ENCODE measurements at places on chromosomes 11 and 22.

DNA sequence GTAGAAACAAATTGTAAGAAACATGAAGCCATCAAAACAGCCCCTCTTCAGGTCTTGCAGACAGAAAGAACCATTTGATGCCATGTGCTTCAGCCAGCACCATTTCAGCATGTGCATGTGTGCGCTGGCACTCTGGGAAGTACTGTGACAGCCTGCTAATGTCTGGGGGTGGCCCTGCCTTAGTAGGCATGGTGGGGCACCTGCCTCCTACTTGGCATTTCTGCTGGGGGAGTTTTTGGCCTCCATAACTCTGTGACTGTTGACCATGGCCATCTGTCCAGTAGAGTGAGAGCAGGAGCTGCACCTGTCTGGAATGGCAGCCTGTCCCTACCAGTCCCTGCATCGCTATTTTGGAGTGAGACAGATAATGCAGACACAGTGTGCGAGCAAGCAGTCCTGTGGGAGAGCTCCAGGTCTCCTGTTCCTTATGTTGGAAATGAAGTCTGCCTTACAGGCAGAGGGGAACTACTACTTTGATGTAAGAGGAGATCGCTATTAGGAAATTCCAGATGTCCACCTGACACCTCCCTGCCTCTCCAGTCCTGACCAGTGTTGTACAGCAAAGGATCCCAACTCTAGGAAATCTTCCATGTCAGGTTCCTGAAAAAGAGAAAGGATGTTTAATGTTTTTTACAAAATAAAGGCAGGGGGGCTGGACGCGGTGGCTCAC, 102.5 kb downstream of the ATXN10 start:
- no peak for DNase-seq

- DNase-seq = no peak
Measured at GRCh38 chr11:80196932-80197554, 756.2 kb upstream of the TENM4 start.

DNA sequence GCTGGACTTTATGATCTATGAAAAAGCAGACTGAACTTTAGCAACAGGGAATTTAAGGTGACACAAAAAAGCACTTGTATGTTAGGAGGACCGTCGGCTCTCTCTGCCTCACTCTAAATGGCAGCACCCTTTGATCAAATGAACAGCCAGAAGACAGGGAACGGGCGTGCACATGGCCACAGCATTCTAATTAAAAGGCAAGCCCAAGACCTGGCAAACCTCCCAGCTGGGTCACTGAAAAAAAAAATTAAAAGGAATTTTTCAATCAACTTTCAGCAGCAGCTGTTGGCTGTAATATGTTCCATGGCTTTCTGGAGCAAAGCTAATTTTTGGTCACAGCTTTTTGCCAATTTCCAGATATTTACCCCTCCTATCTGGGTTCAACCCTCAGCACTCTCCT, 116.5 kb downstream of the C11orf58 start:
- no peak for DNase-seq

DNA sequence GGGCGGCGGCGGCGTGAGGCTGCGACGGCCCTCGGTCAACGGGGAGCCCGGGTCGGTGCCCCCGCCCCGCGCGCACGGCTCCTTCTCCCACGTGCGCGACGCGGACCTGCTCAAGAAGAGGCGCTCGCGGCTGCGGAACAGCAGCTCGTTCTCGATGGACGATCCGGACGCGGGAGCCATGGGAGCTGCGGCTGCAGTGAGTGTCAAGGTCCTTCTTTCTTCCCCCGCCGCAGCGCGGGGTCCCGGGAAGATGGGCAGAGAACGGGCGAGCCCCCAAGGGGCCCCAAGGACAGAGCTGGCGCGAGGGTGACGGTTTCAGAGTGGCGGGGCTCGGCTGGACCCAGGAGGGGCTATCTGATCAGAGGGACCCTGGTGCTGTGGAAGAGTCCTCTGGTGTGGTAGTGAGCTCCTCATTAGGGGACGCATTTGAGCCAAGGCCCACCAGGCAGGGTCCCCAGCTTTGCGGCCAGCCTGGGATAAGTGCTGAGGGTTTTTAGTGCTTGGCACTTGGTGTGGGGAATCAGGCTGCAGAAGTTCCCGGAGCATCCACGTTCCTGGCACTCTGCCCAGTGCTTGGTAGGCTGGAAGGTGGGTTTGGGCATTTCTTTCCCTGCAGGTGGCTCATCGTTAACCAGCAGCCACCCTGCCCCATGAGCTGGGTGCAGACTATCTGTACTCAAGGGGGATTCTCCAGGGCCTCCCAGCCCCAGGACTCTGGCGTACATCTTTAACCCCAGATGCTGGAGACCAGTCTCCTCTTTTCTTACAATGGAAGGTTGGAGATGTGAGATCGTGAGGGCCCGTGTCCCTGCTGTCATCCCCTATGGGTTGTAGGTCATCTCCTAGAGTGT, 9.8 kb downstream of the EHBP1L1 start:
- no peak for DNase-seq

DNA sequence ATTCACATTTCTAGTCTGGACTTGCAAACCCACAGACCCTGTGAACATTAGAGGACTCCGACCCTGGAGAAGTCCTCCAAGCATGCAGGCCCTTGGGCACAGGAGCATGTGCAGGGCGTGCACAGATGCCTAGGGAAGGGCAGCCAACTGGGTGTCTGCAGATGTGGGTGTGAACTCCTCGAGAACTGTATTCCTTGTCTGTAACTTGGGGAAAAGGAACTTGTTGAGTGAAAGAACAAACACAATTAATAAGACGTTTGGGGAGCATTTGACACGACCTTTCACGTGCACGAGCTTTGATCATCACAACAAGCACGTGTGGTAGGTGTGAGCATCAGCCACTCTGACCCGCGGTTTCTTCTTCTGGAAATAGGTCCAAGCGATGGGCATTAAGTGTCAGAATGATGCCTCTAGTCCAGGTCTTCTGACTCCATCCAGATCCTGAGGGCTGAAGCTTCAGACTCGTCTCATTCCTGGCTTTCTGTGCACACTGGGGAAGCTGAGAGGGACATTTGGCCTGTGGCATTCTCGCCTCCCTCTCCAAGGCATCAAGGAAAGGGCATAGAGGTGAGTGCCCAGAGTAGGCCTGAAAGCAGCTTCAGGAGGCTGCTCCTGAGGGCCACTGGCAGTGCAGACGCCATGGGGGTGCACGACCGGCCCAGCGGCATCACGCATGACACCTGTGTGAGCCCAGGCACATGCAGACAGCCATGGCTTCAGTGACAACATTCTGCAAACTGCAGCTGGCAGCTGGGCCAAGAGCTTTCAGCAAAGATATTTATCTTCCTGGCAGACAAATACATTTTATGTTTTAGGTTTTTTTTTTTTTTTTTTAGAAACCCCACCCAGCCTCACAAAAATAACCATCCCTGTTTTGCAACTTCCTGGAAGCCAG, 32.5 kb downstream of the ALX4 start:
- no peak for DNase-seq

GRCh38 chr11:11279956-11280689, 72.9 kb downstream of the CSNK2A3 start:
- peak; percentile 27 for DNase-seq

DNA sequence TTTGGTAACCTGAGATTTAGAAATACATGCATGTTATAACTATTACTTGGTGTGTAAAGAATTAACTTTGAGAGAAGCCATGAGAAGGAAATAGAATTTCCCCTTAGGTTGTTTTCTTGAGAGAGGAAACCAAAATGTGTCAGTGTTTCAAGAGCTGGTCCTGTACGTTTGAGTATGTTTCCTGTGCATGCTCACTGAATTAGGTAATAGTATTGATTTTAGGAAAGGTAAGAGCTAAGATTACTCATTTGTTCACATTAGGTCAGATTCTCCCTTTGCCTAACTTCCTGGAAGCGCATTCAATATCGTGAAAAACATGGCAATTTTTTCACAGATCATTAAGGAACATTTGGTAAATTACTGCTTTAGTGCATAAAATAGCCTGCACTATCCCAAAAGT, 49.3 kb upstream of the RDX start:
- DNase-seq = no peak

DNA sequence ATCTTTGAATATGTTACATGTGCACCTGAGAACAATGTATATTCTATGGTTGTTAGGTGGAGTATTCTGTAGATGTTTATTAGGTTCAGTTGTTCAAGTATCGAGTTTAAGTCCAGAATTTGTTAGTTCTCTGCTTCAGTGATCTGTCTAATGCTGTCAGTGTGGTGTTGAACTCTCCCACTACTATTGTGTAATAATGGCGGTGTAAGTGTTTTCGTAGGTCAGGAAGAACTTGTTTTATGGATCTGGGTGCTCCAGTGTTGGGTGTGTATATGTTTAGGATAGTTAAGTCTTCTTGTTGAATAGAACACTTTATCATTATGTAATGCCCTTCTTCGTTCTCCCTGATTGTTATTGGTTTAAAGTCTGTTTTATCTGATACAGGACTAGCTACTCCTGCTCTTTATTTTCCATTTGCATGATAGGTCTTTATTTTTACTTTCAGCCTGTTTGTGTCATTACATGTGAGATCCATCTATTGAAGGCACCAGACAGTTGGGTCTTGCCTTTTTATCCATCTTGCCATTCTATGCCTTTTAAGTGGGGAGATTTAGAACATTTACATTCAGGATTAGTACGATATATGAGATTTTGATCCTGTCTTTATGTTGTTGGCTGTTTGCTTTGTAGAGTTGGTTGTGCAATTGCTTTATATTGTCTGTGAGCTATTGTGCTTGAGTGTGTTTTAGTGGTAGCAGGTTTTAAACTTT, 121.6 kb downstream of the DDX10 start:
- no peak for DNase-seq

GRCh38 chr11:106461839-106462545, 384.5 kb downstream of the AASDHPPT start:
- DNase-seq = no peak

GRCh38 chr11:57426439-57426928, 437 bp downstream of the SLC43A3 start:
- DNase-seq = no peak

GRCh38 chr11:105401269-105401809, 208.5 kb upstream of the GRIA4 start:
- DNase-seq = no peak

GRCh38 chr11:108733479-108734116, 68.7 kb downstream of the DDX10 start:
- peak; percentile 6 for DNase-seq

DNA sequence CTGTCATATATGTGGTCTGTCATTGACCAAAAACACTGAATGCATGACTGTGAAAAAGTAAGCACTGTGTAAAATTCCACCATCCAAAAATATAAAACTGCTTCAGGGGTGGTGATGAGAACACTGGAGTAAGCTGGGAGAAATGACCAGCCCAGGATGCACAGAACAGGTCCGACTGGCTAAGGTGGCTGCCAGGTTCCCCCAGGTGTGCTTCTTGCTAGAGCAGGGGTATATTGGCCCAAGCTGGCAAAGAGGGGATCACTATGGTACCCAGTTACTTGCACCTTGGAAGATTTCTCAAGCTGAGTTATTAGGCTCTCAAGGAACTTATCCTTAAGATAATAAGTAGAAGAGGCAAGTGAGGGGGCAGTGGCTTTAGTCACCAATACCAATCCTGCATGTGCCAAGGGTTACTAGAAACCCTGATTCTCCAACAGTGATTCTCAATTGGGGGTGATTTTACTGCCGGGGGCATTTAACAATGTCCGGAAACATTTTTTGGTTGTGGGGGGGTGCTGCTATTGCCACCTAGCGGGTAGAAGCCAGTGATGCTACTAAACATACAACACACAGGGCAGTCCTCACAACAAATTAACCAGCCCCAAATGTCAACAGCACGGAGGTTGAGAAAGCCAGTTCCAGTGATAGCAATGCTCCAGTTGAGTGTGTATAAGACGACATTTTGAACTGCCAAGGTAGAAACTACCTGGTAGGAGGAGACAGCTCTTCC, 15.7 kb downstream of the SNU13 start:
- DNase-seq = no peak

DNA sequence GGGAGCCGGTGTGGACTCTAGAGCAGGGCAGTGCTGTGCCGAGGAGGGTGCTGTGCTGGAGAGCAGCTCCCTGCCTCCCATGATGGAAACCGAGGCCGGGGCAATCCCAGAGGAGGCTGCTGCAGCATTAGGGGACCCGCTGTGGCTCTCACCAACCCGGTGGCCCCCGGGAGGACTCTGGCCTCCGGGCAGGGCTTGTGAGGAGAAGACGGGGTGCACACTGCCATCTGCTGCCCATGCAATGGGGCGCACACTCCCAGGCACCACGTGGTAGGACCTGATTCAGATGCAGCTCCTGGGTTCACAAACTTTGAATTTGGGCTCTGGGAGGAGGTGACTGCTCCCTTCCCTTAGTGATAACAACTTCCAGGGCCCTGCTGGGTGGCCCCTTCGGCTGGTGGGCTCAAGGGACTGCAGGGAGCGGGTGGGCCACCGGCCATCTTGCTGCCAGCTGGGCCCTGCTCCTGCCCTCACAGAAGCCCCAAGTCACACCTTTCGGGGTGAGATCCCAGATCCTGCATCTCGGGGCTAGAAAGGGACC, 93.8 kb upstream of the FGF3 start:
- DNase-seq = no peak

GRCh38 chr22:47059076-47059475, 296.6 kb downstream of the TBC1D22A start:
- DNase-seq = no peak

- DNase-seq = peak; percentile 54
Measured at GRCh38 chr11:118699506-118700220, 20.2 kb upstream of the TREH start.

GRCh38 chr22:19663286-19663815, 51.0 kb upstream of the SEPTIN5 start:
- no peak for DNase-seq

DNA sequence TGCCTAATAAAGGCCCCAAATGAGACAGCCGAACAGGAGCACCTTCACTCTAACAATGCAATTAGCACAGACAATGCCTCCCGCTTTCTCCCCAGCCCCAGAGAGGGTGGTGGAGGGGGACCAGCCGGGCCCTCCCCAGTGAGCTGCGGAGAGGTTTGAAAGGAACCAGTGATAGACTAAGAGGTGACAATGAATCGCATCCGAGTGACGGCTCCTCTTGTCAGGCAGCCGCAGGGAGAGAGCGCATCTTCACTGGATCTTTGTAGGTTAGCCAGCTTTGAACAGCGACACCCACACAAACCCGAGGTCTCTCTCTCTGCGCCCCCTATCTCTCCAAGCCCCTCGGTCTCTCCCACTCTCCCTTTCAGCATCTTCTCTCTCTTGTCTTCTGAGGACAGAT, 28.0 kb downstream of the FLRT1 start:
- DNase-seq = no peak

GRCh38 chr11:64297699-64298358, 2.3 kb upstream of the CATSPERZ start:
- no peak for DNase-seq

DNA sequence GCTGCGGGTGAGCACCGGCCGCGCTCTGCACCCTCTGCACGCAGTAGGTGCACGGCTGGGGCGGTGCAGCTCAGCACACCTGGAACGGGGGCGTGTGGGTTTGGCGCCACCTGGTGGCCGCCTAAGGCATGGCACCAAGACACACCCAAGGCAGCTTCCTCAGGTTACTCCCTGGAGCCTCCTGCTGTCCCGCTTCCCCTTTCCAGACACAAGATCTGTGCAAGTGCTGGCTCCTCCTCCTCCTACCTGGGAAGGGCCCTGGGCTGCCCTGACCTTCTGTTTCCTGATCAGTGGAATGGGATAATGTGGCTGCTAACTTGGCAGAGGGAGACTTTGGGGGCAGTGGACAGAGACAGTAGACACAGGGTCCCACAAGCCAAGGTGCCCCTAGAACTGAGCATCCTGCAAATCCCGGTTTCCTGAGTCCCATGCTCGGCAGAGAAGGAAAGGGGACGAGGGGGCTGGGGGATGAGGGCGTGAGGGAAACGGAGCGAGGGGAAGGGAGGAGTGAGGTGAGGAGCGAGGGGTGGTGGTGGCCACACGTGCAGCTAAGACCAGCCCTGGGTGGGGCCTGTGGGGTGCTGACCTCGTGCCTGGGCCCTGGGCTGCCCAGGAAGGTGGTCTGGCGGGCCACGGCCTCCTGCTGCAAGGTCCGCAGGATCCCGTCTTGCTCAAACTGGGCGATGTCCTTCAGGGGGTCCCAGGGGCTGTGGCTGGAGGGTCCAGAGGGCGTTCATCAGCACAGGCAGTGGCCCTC, 34.8 kb upstream of the CARS1 start:
- DNase-seq = peak; percentile 39
